Right hindlimb (tissue), 1 donor: ENCODE measurements at places on chromosomes 12 and 14.

GRCh38 chr12:93315907-93316622, 61.7 kb upstream of the NUDT4 start:
- no peak for DNase-seq

- DNase-seq, result peak; percentile 37
Measured at GRCh38 chr14:54881235-54881760, 21.3 kb downstream of the GCH1 start.

GRCh38 chr12:117875744-117876435, 92.9 kb downstream of the KSR2 start:
- DNase-seq, result peak; percentile 62

DNA sequence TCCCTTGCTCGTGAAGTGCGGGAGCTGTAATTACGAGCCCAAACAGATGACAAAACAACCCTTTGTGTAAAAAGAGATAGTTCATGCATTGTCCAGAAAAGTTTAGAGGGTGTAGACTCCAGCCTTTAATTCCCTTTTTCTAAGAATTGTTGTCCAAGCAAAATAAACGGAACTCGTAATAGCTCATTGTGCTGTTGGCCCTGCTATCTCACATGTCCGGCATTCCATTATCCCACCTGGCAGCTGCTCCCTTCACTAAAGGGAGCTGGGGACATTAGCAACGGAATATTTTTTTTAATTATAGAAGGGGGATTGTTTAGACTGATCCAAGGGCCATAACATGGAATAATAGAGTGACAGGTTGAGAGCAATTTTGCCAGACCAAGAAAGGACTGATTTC, 277.5 kb upstream of the TBX3 start:
- peak; percentile 74 for DNase-seq

GRCh38 chr14:101708853-101709532, 52.5 kb upstream of the PPP2R5C start:
- no peak for DNase-seq

GRCh38 chr14:74275241-74275841, 27.4 kb downstream of the ABCD4 start:
- no peak for DNase-seq

GRCh38 chr12:5176036-5176435, 132.4 kb downstream of the KCNA5 start:
- no peak for DNase-seq

DNA sequence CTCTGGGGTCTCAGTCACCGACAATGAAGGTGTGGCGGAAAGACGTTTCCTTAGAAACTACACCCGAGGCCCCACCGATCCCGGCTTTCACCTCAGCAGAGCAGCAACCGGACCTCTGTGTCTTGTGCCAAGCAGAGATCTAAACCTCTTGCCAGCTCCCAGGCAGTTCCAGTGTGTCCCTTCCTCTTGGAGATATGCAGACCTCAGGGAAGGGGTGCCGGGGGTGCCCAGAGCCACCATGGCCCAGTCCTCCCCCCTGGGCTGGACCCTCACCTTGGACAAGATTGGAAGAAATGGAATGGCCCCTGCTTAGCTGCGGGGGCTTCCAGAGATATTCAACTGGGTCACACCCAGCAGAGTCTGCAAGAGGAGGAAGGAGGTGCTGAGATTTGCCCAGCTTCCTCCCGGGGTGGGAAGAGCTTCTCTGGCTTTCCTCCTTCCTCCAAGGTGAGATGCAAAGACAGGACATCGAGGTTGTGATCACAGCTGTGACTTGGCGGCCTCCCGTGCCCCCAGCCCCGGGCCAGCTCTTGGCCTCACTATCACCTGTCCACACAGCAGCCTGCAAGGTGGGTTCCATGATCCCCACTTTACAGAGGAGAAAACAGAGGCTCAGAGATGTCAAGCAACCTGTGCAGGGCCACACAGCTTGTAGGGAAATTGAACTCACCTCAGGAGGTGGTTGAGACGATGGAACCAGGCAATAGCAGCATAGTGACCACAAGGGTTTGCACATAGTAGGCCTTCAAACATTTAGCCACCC, 281.7 kb upstream of the RTL1 start:
- peak; percentile 27 for DNase-seq

DNA sequence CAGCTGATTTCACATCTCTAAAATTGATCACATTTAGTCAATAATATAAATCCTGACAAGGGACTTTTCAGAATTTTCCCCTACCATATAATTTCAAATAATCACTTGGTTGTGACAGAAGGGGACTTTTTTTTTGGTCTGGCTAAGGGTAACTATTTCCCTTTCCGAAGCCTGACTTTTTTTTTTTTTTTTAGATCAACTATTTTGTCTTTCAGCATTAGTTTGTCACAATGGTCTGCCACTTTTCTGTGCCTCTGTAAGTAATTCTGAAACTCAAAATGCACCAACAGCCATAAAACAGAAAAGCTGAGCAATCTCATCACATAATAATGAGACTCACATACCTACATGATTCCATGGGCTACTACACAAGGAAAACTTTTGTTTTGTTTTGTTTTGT, 266.4 kb downstream of the SSPN start:
- DNase-seq, result no peak

DNA sequence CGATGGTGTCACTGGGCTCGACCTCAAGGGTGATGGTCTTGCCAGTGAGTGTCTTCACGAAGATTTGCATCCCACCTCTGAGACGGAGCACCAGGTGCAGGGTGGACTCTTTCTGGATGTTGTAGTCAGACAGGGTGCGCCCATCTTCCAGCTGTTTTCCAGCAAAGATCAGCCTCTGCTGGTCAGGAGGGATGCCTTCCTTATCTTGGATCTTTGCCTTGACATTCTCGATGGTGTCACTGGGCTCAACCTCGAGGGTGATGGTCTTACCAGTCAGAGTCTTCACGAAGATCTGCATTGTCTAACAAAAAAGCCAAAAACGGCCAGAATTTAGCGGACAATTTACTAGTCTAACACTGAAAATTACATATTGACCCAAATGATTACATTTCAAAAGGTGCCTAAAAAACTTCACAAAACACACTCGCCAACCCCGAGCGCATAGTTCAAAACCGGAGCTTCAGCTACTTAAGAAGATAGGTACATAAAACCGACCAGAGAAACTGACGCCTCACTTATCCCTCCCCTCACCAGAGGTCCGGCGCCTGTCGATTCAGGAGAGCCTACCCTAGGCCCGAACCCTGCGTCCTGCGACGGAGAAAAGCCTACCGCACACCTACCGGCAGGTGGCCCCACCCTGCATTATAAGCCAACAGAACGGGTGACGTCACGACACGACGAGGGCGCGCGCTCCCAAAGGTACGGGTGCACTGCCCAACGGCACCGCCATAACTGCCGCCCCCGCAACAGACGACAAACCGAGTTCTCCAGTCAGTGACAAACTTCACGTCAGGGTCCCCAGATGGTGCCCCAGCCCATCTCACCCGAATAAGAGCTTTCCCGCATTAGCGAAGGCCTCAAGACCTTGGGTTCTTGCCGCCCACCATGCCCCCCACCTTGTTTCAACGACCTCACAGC, 717 bp downstream of the UBC start:
- DNase-seq, result peak; percentile 76

- DNase-seq, result no peak
Measured at GRCh38 chr12:6962285-6963015, 8.0 kb downstream of the PHB2 start.

GRCh38 chr12:103679421-103680170, 92.5 kb downstream of the STAB2 start:
- no peak for DNase-seq

- DNase-seq, result no peak
Measured at GRCh38 chr14:95052016-95052585, 105.2 kb downstream of the DICER1 start.

DNA sequence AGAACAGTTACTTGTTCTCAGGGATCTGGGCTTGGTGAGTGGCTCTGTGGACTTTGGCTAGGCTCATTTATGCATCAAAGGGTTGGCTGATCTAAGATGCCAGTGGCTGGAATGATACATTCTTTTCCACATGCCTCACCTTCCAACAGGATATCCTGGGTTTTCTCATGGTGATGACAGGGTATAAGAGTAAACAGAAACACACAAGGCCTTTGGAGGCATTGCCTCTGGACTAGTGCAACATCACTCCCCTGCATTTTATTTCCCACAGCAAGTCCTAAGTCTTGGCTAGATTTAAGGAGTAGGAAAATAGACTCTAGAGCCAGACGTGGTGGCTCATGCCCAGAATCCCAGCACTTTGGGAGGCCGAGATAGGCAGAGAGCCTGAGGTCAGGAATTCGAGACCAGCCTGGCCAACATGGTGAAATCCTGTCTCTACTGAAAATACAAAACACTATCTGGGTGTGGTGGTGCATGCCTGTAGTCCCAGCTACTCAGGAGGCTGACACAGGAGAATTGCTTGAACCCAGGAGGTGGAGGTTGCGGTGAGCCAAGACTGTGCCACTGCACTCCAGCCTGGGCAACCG, 47.9 kb downstream of the RPH3A start:
- no peak for DNase-seq
